Hematopoietic multipotent progenitor cell (in vitro differentiated cells): ENCODE measurements at places on chromosomes 7 and 10. TPM values are rescaled to one million over a fixed set of nuclear protein-coding genes. Genes with fewer than 3 reads are reported as not detected.
A peak's percentile ranks its signal among the peaks of the same experiment; 100 is the strongest.

- no peak for DNase-seq
Measured at GRCh38 chr10:101144053-101144452, 13.0 kb downstream of the TLX1 start.

DNA sequence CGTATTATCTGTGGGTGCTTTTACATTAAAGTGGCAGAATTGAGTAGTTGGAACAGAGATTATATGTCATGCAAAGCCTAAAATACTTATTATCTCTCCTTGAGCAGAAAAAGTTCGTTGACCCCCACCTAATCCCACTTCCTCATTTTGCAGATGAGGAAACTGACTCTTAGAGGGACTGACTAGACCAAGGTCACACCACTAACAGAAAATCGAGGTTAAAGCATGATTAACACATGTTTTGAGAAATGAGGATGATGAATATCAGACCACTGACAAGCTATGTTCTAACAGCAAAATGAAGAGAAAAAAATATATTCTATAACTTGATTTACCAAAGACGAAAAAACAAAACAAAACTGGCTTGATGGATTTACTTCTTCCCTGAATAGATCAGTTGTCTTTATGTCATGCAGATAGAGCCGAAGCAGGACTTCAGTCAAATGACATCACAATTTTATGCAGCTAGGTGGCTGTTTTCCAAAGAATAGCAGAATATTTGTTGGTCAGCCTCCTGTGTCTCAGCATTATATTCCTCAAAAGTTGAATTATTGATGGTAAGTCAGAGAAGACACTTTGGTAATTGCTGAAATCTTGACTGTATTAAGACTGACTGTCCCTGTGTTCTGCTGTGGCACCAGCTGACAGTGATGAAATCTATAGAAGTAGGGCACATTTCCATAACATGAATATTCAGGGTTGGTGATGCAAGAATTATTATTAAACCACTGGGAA lies 24.2 kb upstream of the SMIM30 start:
- no peak for DNase-seq

The IFIT3 gene
- 11.6 TPM for total RNA-seq

DNA sequence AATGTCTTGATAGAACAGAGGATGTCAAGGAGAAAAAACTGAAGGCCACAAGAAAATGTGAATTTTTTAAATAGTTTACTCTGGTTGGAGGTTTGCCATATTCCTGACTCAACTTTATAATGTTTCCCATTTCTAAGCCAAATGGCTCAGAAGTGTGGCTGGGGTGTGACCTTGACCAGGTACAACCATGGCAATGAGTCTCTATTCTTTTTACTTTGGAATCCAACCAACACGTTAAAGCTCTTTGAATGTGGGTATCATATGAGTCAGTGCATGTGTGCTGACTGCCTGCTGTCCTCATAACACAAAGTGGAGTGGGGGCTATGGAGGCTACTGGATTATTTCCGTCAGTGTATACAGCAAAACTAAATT lies 33.5 kb upstream of the DLD start:
- DNase-seq: no peak

DNA sequence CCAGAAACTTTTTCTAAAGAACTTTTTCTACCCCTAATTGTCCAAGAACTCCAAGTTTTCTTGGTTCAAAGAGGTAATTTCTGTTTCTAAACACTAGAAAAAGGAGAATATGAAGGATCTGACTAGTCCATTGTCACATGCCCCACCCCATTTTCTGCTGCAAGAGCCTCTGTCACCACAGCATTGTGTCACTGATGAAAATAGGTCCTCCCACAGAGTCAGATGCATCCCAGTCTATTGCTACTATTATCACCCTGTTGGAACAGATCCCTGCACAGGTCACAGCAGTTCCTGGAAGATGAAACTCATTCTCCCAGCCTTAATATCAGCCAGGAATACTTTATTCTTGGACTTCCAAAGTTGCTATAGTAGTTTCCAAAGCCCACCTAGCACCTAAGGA lies 7.5 kb upstream of the CFTR start:
- no peak for DNase-seq

The TLL2 gene
- 0.27 TPM for total RNA-seq

GRCh38 chr10:14820010-14820774 lies 17.6 kb downstream of the CDNF start:
- no peak for DNase-seq

GRCh38 chr7:91801331-91801983 lies 79.0 kb downstream of the MTERF1 start:
- DNase-seq: no peak

GRCh38 chr7:29988424-29989256 lies 961 bp downstream of the SCRN1 start:
- peak; percentile 69 for DNase-seq

- no peak for DNase-seq
Measured at GRCh38 chr10:15067154-15067553, 21.4 kb downstream of the ACBD7 start.

DNA sequence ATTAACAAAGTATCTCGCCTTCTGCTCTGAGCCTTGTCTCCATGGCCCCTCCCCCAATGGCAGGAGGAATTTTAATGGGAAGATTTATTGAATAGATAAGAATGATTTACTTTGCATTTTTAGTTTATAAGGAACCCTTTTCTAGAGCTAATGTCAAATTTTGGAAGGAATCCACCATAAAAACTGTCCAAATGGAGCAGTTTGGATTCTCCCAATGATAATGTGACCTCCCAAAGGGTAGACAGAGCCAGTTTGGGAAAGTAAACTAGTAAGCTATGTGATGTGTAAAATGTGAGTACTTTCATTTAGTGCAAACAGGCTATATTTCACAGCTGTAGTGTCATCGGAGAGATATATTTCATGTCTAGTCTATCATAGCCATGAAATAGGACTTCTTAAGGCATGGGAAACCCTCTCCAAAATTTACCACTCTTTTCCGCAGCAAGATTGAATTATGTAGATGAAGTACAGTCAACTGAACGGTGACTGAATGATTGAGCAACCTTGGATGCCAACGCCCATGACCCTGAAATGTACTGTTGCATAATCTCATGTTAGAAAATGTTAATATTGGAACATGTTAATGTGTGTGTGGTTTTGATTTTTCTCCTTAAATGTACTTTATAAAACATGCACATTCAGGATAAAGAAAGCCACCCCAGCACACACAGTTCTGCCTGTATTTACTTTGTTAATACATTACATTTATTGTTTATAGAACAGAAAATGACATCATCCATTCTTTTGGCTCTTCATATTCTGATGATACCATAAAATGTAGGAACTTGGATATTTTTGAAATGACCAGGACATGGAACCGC lies 140.6 kb downstream of the NRP1 start:
- DNase-seq: no peak

GRCh38 chr7:34596887-34597286 lies 61.1 kb upstream of the NPSR1 start:
- no peak for DNase-seq

GRCh38 chr7:146875981-146876380 lies 759.4 kb downstream of the CNTNAP2 start:
- DNase-seq: no peak

The HPSE2 gene
- total RNA-seq: not detected

The GCC1 gene
- 21.3 TPM for total RNA-seq

The FOXI2 gene
- total RNA-seq: 0.54 TPM

The SLC16A12 gene
- total RNA-seq: not detected

DNA sequence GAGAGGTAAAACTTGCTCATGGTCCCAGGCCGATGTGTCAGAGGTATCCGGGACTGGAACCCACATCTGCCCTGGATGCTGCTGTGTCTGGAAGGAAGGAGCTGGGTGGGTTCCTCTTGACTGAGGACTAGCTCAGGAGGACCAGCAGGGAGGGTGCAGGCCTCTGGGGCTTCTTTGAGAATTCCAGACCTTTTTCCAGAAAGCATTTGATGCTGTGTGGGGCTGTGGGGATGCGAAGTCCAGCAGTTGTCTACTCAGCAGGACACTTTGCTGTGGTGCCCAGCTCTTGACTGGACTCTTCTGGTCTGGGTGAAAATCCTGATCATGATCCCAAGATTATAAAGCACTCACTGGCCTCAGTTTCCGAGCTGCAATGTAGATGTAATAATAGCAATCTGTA lies 1.7 kb downstream of the RAMP3 start:
- DNase-seq: no peak

DNA sequence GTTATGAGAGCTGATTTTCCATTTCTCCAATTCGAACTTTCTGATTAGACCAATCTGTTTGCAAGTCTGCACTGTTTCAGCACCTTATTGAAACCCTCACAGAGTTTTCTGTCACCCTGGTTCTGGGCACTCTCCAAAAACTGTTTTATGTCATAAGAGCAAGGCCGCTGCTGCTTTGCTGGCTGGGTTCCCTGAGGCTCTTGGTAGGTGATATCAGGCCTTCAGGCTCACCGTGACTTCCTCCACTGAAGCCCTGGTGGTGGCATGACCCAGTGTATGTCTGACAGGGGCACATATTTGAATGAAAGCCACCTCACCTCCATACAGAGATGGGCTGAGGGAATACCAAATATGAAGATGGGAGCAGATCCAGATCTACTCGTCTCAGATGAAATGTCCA lies 8.3 kb downstream of the RABGEF1 start:
- no peak for DNase-seq

GRCh38 chr7:66720561-66720960 lies 20.0 kb upstream of the RABGEF1 start:
- DNase-seq: no peak

DNA sequence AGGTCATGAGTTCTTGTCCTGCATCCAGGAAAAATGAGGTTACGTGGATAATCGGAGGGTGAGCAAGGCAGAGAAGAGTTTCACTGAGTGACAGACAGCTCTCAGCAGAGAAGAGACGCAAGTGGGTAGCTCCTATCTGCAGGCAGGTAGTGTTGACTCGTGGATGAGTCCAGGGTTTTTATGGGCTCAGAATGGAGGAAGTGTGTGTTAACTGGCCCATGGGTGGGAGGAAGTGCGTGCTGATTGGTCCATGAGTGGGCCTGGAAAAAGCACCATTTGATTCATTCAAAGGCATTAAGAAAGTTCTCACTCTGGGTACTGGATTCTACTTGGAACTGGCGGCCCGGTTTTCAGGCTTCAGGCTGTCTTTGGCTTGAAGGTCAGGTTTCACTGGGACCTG lies 4.8 kb upstream of the DMTF1 start:
- DNase-seq: no peak

- no peak for DNase-seq
Measured at GRCh38 chr10:69068549-69068948, 19.4 kb upstream of the SRGN start.

GRCh38 chr7:93475811-93476210 lies 98.7 kb downstream of the CALCR start:
- no peak for DNase-seq

GRCh38 chr10:69578508-69578991 lies 5.3 kb upstream of the NEUROG3 start:
- no peak for DNase-seq

GRCh38 chr10:83078645-83079044 lies 1060.7 kb upstream of the GHITM start:
- DNase-seq: no peak

GRCh38 chr10:26384600-26384999 lies 53.5 kb upstream of the APBB1IP start:
- no peak for DNase-seq

The CASD1 gene
- total RNA-seq: 12.7 TPM

- DNase-seq: no peak
Measured at GRCh38 chr10:31686599-31686998, 242.0 kb downstream of the ARHGAP12 start.

The DPYSL4 gene
- 0.27 TPM for total RNA-seq

The SLC13A4 gene
- total RNA-seq: not detected

DNA sequence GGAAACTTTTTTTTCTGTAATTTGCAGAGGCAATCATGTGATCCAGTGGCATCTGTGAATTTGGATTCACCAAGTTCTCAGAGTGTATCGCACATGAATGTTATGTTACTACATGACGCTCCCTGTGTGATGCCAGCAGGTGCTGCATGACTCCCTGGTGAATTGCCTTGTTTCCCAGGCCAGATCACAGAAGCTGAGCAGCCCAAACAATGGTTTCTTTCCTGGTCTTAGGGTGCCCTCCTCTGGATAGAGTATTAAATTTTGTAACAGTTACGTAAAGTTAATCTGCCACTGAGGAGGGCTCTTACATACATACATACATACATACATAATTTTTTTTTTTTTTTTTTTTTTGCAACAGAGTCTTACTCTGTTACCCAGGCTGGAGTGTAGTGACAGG lies 3.6 kb downstream of the ZSCAN21 start:
- peak; percentile 91 for DNase-seq
